ENCODE measurements at places on chromosomes 2 and 18.
A peak's percentile ranks its signal among the peaks of the same experiment; 100 is the strongest.

- DNase-seq = no peak
These were observed 55.8 kb downstream of the SLC40A1 start for GRCh38 chr2:189524746-189525145.

DNA sequence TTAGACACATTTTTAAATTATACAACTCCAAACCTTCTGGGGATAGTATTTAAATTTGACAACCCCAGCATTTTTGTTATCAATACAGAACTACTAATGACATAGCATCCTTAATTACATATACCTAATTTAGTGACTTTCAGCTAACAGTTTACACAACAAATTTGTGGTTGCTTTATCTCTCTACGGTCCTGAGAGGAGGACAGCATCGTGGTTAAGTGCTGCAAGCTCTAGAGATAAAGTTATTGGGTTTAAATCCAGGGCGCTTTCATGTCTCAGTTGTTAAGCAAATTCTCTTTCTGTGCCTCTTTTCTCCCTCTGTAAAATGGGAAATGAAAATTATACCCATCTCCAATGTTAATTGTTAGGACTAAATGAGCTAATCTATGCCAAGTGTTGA, 129.3 kb downstream of the METTL4 start:
- DNase-seq = no peak

GRCh38 chr2:88329815-88330603, 122.5 kb downstream of the FOXI3 start:
- no peak for DNase-seq

DNA sequence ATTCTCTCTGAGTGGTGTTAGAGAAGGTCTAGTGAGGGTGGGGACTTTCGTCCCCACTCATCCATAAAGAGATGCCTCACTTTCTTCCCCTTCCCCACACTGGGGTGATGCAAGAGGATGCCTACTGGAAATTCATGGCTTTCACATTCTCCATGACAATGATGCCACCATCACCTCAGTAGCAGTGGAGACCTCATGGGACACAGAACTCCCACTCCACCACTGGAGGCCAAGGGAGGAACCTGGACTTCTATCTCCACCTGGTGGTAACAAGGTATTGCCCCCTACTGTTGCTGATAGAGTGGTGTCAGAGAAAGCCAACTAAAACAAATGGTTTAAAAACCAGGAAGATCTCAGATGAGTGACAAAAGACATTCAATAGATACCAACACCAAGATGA, 110.9 kb downstream of the INHBB start:
- no peak for DNase-seq

DNA sequence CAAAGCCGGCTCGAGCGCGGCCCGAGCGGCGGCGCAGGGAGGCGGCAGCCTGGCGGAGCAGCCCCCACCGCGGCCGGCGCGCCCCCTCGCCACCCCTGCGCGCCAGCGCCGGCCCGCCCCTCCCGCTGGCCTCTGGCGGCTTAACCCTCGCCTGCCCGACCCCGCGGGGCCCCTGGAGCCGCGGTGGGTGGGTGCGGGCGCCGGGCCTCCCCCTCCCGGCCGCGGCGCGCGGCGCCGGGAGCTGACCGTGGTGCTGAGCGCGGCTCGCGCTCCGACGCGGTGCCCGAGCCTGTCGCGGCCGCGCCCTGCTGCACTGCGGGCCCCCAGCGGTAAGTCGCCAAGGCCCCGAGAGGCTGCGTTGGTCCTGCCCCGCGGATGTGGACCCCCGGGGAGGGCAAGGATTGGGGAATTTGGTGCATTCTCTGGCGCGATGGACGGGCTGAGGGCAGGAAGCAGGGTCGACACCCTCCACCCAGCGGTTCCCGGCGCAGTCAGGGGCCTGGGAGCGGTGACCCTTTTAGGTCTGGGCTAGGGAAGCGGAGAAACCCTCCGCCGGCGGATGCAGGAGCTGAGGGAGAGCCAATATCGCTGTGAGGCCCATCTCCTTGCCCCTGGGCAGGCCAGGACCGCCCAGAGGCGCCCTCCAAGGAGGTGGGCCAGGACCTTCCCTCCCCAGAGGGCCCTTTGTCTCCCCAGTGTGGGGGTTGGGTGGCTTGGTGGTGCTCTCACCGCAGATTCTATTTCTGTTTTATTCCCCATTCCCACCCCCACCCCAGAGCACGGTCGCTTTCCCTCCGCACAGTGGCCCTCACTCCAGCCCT, 923 bp downstream of the AMER3 start:
- no peak for DNase-seq

DNA sequence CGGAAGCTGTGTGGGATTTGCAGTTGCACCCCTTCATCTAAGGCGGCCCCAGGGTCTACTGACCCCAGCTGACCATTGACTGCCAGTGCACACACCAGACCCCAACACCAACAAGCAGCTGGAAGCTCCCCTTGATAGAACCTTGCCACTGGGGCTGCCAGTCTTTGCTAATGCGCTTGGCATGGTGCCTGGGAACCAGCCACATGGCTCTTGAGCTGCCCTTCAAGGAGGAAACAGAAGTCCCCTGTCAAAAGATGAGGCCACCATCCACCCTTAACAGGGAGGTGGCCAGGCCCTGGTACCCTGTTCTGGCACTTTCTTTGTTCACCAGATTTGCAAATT, 8.6 kb downstream of the ALPI start:
- no peak for DNase-seq

- DNase-seq = no peak
These were observed 1003.5 kb downstream of the TSN start for GRCh38 chr2:122758967-122759366.

DNA sequence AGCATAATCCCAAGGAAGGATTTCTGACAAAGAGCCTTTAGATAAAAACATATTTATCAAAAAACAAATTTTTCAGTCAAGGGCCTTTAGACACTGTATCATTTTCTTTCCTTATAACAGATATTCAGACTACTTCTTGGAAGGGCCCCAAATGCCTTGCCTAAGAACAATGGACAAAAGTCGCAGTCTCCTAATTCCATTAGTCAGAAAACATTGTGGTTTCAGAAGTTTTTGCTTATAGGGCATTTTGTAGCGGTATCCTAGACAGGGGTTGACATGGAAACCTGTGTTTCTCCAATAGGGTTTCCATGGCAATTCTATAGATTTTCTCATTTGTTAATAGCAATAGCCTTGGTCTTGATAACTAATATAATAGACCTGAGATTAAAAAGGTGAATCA, 36.7 kb upstream of the AGPS start:
- no peak for DNase-seq

DNA sequence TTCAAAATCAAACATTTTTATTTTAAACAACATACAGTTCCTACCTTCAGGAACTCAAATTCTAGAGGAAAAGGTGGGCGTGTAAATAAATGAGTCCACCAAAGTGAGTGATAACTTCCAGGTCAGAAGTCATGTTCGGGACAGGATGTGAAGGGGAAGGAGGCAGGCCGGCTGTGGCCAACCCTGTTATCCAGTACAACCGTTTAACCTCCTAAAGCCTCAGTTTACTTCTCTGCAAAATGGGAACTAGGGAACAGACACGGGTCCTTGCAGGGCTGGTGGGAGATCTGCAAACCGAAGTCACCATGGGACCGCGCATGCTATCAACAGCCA, 373 bp downstream of the EIPR1 start:
- no peak for DNase-seq

DNA sequence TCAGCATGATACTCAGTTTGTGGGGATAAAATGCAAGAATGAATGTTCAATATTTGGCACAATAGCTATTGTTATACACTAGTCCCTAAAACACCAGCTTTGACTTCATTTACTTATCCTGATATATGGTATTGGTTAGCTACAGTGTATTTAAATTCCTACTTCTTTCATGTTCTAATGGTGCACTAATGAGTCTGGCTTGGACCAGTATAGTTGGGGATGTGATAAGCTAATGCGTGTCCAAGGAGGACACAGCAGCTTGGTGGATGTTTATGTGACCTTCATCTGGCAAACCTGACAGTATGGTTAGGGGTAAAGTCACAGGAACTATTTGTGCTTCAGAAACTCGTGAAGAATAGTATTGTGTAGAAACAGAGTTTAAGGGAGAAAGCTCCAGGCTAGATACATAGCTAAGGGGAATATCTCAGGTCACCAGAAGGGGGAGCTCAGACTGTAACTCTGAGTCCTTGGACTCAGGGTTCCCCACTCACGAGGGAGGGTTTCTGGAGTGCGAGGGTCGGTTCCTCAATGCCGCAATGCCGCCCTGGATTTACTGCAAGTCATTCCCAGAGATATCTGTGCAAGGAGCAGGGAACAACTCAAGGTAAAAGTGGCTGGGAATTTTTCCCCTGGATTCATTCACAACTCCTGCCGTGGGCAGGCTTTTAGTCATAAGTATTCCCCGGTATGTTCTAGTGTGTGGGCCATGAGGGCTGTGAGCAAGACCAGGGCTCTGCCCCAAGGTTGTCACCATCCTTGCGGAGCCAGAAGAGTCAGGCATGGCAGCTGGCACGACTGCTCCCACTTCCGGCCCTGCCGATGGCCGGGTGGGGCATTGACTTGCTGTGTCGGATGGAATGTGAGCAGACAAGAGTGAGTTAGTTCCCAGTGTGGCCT, 14.5 kb downstream of the IL1R2 start:
- no peak for DNase-seq

DNA sequence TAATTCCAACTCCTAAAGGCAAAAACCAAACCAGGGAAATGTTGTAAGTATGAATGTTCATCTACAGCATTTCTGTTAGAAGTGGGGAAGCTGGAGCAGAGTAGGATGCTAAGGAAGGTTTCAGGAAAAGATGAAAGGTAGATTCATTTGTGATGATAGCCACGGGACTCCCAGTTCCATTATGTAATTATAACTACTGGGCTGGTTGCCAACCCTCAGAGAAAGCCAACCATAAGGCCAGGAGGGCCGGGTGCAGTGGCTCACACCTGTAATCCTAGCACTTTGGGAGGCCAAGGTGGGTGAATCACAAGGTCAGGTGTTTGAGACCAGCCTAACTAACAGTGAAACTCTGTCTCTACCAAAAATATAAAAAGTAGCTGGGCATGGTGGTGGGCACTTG, 288.9 kb upstream of the ETAA1 start:
- no peak for DNase-seq

DNA sequence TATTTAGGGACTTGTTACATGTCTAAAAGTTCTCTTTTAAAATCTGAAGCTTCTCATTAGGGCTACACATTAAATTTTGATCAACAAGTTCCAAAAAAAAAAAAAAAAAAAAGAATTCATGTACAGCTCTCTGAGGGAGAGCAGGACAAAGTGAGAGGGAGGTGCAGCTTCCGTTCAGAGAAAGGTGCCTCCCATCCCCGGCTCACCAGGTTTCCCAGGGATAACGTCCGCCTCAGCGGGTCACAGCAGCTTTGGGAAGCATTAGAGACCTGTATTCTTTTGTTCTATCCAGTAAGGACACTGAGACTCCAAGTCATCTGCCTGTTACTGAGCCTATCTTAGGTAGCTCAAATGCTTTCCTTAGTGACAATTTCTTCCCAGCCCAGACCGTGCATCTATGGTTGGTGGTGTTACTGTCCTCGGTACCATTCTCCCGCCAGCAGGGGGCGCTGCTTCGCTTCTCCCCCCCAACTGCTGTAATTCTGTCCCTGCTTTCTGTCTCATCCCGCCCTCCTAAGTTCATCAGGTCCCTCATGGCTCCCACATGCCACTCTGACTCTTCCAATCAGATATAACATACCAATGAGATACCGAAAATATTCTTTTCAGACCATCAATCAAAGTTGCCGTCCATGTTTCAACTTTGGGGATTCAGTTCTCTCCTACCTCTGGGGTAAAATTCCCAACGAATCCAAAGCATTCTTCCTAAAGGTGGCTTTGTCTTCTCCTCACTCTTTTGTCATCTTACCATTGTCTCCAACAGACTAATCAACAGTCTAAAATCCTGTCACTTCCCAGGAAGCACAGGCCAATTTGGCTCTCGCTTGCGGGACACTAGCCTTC, 466.5 kb downstream of the METTL4 start:
- DNase-seq = peak; percentile 11

- no peak for DNase-seq
These were observed 32.6 kb upstream of the KCMF1 start for GRCh38 chr2:84938194-84938879.

GRCh38 chr2:43518181-43518580, 77.7 kb downstream of the THADA start:
- no peak for DNase-seq

GRCh38 chr2:236352761-236353593, 88.8 kb upstream of the ASB18 start:
- no peak for DNase-seq

GRCh38 chr2:127024769-127025358, 82.1 kb downstream of the BIN1 start:
- no peak for DNase-seq

- no peak for DNase-seq
These were observed 24.6 kb downstream of the TMEM127 start for GRCh38 chr2:96241227-96241626.

DNA sequence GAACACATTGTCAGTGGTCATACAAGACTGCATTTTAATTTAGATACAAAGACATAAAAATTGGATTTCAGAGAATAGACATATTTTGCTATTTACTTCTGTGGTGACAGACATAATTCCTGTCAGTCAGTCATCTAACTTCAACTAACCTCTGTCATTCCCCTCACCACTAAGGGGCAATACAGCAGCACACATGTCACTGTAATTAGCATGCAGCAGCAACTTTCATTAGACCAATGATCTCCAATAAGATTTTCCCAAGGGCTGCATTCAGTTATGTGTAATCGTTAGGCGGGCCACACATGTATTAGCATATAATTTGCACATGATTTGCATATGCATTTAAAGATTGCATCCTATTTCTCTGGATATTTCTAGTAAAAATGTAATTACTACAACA, 624.5 kb downstream of the NR4A2 start:
- DNase-seq = no peak

DNA sequence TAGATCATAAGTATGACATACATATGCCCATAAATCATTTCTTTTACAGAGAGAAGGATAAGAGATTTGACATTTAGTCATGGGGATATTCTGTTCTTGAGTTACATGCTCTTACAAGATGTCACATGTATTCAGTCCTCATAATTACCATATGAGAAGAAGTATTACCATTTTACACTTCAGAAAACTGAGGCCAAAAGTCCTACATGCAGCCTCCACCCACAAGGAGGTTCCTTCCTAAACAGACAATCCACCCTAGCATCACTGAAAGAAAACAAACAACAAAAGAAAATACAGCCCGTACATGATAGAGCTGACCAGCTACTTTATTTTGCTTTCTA, 335.1 kb downstream of the SETBP1 start:
- DNase-seq = no peak

GRCh38 chr2:169727065-169727464, 6.6 kb upstream of the KLHL23 start:
- no peak for DNase-seq

- no peak for DNase-seq
These were observed 609 bp upstream of the ZNF2 start for GRCh38 chr2:95165030-95165370.

DNA sequence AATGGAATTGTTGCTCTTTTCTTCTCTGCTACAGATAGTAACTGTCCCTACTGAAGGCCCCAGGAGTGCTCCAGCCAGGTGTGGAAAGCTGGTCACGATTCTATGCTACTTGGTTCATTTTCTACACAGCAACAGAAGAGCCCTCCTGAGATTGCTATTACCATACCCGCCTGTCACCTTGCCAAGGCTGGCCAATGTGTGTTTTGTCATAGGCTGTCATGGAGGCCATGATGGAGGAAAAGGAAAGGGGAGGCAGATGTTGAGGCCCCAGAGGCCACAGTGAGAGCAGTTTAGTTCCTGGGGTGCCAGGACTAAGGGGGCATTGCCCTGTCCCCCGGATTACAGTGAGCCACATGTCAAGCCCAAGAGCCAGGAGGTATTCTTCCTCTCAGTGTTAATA, 952 bp downstream of the ELMOD3 start:
- DNase-seq = no peak

- no peak for DNase-seq
These were observed 214.9 kb upstream of the TNP1 start for GRCh38 chr2:217074576-217075255.

GRCh38 chr2:286774-287392, 1.0 kb downstream of the ALKAL2 start:
- DNase-seq = no peak

Data from AG04450 (cell line).